Tongue (tissue), 3 donors: ENCODE measurements at places on chromosomes 7 and 10. TPM values are rescaled to one million over a fixed set of nuclear protein-coding genes. Genes with fewer than 3 reads are reported as not detected.

DNA sequence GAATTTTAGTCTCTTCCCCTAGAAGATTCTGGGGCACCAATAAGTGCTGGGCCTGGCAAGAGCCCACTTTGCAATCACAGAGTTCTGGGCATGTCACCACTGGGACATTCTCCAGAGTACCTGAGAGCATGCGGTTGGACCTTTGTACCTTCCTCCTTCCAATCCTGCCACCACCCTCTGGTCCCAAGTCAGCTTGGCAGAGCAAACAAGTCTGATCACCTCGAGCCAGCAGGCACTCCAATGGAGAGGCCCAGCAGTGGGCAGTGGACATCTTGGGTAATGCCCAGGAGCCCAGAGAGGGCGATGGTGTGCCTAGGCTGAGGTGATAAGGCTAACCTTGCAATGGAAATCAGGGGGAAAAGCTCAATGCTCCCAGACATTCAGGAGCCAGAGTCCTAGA lies 43.4 kb downstream of the SH3PXD2A start:
- no peak for DNase-seq

- no peak for DNase-seq
These were observed 312.6 kb upstream of the COBL start for GRCh38 chr7:51629206-51629605.

GRCh38 chr7:47313564-47313963 lies 268.3 kb downstream of the TNS3 start:
- DNase-seq = no peak

- no peak for DNase-seq
These were observed 287.2 kb upstream of the RNF32 start for GRCh38 chr7:156353352-156353751.

- peak; percentile 51 for DNase-seq
These were observed 3.8 kb upstream of the SKIDA1 start for GRCh38 chr10:21529032-21529910.

DNA sequence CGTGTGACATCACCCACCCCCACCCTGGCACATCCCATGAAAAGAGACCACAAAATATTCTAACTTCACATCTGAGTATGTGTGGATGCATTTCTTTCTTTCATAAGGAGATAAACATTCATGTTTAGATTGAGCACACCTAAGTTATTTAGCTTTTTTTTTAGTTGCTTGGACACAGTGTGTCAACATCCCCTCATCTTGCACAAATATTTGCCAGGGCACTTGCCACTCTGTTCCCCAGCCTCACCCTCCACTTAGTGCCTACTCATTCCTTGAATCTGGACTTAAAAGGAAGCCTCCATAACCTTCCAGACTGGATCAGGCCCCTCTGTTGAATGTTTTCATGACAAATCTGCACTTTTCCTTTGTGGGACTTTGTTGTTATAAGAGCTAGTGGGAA lies 338.9 kb upstream of the IGFBP3 start:
- DNase-seq = no peak

C10orf71 gene
- 23.3 TPM for total RNA-seq
